ENCODE measurements at places on chromosomes 4 and X.

DNA sequence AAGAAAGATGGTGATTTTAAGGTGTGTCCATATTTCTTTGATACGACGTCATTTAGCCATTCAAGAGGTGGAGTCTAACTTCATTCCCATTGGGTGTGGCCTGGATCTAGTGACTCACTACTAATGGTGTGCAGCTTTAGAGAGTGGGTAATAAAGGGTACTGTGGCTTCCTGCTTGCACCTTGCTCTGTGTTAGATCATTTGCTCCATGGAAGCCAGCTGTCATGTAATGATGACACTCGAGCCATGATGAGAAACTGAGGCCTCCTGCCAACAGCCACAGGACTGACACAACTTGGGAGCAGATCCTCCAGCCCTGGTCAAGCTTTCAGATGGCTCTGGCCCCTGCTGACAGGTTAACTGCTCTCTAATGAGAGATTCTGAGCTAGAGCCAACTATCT is 82.0 kb downstream of the UNC5C start:
- no peak for DNase-seq

- no peak for DNase-seq
These were observed 65.1 kb downstream of the ADAM29 start for GRCh38 chr4:174983128-174983750.

DNA sequence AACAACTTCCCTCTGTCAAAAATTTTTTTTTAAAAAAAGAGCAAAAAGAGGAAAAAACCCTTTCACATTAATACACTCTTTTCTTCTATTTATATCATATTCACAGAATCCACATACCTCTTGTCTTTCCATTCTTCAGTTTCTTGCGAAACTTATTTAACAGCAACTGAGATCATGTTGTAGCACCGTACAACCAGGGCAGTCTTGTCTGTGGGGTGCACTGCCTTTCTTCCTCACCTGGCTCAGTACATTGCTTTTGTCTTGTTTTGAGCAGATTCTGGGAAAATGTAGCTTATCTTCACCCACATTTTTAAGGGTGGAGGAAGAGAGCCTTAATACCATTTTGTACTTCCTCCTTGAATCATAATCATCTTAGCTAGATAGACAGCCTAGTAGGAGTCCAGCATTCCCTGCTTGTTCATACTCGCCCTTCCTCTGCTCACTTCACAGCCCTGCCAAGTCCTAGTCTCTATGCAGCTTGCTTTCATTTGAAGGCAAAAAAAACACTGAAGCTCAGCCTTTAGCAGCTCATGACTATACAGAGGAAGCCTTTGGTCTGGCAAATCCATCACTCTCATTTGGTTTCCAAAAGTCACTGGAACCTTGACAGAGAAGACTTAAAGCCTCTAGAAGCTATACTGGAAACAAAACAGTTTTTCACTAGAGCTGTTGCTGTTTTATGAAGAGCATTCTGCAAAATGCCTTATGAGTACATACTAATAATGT is 140.6 kb upstream of the BANK1 start:
- DNase-seq = no peak

DNA sequence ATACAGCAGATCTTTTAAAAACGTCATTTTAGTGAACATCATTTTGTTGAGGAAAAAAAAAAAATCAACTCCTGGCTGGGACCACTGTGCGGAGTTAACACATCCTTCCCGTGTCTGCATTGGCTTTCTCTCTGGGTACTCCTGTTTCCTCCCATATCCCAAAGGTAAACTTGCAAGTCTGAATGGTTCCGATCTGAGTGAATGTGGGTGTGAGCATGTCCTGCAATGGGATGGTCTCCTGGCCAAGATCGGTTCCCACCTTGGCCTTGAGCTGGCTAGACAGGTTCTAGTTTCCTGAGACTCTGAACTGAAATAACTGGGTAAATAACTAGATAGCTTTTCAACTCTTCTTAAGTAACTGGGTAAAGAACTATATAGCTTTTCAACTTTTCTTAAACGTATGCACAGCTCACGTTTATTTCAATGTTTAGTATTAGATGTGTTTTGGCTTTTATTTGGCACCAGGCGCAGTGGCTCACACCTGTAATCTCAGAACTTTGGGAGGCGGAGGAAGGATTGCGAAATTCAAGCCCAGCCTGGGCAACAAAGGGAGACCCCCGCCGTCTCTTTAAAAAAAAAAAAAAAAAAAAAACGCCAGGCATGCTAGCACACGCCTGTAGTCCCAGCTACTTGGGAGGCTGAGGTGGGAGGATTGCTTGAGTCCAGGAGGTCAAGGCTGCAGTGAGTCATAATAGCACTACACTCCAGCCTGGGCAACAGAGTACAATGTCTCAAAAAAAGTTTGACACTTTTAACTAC is 14.0 kb downstream of the RBMX start:
- DNase-seq = no peak

GRCh38 chr4:104625706-104626105 is 131.0 kb upstream of the CXXC4 start:
- no peak for DNase-seq

DNA sequence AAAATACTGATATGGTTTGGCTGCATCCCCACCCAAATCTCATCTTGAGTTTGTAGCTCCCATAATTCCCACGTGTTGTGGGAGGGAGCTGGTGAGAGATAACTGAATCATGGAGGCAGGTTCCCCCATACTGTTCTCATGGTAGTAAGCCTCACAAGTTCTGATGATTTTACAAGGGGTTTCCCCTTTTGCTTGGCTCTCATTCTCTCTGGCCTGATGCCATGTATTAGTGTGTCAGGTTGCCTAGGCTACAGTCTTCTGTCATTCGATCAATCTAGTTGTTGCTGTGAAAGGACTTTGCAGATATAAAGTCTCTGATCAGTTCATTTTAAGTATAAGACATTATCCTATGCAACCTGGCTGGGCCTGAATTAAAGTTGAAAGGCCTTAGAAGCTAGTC is 209.3 kb upstream of the MAOA start:
- DNase-seq = no peak

DNA sequence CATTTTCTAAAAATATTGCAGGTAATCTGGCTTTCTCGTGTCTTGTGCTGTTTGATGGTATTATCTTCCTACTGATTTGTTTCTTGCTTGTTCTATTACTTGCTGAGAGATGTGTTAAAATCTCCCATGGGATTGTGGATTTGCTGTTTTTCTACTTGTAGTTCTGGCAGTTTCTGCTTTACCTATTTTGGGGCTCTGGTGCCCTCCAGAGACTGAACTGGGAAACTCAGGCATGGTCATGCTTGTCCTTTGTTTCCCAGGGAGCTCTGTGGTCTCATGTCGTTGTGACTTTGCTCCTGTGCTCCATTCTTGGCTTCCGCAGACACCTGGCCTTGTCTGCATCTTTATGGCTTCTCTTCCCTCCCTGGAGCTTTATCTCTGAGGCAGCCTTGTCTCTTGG is 39.5 kb downstream of the NSD2 start:
- peak; percentile 17 for DNase-seq

- DNase-seq = no peak
These were observed 66.3 kb downstream of the CRMP1 start for GRCh38 chr4:5826437-5827107.

DNA sequence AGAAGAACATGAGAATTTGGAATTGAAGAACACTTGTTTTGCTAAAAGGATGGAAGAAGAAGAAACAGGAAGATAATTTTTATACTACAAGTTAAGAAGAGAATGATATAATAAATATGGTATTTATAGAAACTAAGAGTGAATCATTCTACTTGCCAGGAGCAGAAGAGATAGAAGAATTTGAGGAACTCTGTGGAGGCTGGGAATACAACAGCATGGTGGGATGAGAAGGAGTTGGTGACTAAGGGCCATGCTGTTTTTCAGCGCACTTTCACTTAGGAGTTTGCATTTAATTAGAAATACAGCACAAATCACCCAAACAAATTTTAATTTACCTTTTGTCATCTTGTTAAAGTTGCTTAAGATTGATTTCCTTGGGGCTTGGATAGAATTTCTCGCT is 20.5 kb downstream of the HADH start:
- no peak for DNase-seq

- DNase-seq = no peak
These were observed 30.8 kb downstream of the COMMD8 start for GRCh38 chr4:47432749-47433148.

DNA sequence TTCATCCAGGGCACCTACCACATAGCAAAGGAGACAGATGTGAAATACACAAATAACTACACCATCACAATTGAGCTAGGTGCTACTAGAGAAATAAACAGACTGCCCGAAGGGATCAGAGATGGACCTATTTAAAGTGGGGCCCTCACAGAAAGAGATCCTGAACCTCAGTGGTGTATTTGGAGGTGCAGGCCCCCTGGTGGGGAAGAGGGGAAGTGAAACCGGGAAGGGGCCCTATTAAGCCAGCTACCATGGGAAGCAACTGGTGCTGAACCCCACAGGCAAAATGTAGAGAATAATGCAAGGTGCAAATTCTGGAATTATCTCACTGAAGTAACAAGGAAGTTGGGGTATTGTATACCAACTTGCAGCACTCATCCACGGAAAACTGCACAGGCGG is 78.6 kb upstream of the FAM9A start:
- no peak for DNase-seq

GRCh38 chrX:41275661-41276609 is 58.0 kb upstream of the DDX3X start:
- peak; percentile 58 for DNase-seq

- no peak for DNase-seq
These were observed 32.9 kb downstream of the PIGG start for GRCh38 chr4:531721-532565.

- no peak for DNase-seq
These were observed 41.5 kb upstream of the RELL1 start for GRCh38 chr4:37727635-37728034.

GRCh38 chr4:21655031-21655430 is 293.5 kb downstream of the KCNIP4 start:
- DNase-seq = no peak
